ENCODE measurements at places on chromosomes 16 and 17.

DNA sequence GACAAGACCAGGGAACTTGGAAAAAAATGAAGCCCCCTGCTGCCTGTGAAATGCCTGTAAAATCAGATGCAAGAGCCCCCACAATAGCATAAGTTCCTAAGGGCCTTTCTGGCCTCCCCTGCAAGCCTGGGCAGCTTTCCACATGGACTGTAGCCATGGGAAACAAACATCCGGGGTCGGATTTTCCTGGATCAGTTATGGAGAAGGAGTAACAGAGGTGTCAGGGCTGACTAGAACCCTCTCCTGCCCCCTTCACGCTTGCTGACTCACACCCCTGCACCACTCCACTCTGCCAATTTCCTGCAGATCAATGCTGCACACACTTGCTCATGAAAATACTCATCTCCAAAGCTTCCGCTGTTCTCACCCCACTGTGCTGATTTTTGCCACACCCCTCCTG is 258.6 kb downstream of the CBLN1 start:
- no peak for DNase-seq

GRCh38 chr16:74462361-74462760 is 41.1 kb upstream of the CLEC18B start:
- no peak for DNase-seq

DNA sequence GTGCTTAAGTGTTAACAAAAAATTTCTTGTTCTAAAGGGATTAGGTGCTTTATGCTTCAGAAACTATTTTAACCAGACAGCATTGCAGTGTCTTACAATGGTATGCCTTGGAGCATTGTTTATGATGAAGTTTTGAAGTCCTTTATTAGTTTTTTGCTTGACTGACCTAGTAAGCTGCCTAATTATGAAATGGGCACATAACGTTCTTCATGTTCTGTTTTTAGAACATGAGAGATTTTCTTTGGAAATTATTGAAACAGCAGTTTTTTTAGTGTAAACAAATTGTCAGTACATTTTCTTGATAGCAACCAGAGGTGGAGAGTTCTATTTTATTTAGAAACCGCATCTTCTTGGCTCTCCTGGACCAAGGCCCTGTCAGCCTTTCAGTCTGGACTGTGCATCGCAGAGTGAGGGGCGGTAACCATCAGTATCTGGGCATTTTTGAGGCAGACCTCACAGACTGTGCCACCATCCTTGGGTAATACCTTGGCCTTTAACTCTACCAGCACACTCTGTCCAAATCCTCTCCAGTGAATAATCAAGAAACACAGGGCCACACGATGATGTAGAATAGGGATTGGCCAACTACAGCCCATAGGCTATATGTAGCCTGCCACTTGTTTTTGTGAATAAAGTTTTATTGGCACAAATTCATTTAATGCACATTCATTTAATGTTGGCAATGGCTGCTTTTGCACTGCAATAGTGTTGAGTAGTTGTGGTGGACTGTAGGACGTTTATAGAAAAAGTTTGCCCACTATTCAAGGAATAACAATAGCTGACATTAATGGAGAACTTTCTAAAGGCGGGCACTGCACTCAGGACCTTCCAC is 81.1 kb downstream of the VPS35L start:
- DNase-seq: no peak

DNA sequence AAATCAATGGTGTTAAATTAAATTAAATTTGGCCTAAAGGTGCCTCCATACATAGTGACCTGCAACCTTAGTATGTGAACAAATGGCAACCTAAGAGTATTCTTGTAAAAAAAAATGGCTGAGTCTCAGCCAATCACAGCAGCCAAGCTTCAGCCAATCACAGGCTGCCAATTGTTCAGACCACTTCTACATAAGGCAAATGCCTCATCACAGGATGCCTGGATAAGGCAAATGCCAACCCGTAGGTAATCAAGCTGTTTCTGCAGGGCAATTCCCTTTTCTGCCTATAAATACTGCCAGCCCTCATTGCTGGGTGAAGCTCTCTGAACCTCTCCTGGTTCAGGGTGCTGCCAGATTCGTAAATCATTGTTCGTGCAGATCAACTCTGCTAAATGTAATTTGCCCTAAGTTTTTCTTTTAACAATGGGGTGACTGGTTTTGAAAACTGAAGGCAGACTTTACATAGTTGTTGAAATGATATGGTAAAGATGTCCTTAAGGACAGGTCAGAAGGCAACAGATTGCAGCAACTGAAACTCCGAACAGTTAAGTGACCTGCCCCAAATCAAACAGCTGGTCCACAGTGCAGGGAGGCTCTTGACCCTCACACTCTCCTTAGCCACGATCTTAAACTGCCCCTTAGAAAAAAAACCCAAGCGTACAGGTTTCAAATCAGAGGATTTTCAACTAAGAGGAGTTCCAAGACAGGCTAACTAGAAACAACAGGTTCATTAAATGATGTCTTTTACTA is 50.3 kb downstream of the N4BP1 start:
- DNase-seq: no peak

DNA sequence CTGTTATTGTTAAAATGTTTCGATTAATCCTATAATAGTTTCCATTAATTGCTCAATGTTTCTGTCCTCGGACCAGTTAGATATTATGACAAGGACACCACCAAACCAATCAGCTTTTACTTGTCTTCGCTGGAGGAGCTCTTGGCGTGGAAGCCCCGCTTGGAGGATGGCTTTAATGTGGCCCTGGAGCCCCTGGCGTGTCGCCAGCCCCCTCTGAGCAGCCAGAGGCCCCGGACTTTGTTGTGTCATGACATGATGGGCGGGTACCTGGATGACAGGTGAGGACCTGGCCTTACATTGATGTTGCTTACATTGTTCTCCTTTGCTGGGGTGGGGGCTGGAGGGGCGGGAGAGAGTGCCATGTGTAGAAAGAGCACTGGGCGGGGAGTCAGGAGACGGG is 3.0 kb downstream of the ENGASE start:
- DNase-seq: no peak

GRCh38 chr17:4154201-4154600 is 11.2 kb downstream of the CYB5D2 start:
- DNase-seq: no peak

DNA sequence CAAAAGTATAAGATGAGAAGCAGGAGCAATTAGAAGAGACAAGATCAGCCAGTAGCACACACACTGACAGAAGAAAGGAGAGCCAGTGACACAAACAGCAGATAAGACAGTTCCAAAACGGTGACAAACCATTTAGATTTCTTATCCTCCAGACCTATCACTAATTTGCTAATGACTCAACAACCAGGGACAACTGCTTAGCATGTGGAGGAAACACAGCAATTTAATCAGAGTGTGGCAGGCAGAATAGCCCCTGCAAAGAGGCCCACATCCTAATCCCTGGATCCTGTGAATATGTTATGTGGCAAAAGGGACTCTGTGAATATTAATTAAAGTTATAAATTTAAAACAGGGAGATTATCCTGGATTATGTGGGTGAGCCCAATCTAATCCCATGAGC is 81.1 kb downstream of the CACNG1 start:
- DNase-seq: no peak
